ENCODE measurements at places on chromosomes 2 and 18.

- no peak for DNase-seq
These were observed 62.6 kb downstream of the MARCO start for GRCh38 chr2:119004602-119005001.

GRCh38 chr2:231701456-231702373 is 6.6 kb upstream of the PTMA start:
- no peak for DNase-seq

GRCh38 chr2:186726938-186727337 is 33.1 kb downstream of the FAM171B start:
- DNase-seq: no peak

DNA sequence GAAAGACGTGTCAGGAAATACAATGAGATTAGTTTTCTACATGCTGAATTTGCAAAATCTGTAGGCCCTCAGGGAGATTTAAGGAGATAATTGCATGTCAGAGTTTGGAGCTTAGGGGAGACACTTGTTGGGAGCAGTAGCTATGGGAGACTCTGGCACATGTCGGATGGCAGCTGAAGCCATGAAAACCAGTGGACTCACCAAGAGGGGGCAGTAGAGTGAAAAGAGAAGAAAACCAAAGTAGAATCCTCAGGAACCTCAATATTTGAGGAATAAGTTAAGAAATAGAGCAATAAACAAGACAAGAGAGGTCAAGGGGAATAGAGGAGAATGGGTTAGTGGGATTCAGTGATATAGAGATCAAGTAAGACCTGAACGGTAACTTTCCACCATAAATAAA is 24.8 kb downstream of the RUFY4 start:
- DNase-seq: no peak

DNA sequence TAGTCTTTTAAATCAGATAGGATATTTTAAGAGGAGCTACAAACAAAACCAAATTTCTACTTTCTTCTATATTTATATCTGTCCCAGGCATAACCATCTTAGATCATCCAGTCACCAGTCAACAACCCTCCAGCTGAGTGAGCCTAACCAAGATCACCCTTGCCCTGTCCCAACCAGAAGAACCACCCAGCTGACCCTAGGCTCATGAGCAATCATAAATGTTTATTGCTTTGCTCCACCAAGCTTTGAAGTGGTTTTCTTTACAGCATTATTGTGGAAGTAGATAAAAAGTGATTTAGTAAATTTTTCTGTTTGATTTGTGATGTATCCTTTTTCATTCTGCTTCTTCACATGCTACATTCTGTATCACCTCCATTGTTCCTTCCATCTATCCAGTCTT is 167.2 kb upstream of the PIEZO2 start:
- no peak for DNase-seq

DNA sequence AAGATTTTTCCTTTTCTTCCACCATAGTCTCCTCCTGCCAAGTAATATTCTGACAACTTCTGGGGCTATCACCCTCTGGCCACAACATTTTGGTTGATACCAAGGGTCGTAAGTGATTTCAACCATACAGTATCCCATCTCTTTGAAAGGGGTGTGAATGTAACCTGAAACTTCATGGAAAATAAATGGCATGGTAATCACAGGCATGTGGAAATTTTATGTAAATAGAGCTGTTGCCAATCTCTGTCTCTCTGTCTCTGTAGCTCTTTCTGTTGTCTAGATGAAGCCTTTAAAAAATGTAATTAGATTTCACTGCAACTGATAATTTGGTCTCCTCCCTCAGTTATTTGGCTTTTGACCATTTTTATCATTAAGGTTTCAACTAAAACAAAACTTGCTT is 125.6 kb upstream of the RPRM start:
- no peak for DNase-seq

DNA sequence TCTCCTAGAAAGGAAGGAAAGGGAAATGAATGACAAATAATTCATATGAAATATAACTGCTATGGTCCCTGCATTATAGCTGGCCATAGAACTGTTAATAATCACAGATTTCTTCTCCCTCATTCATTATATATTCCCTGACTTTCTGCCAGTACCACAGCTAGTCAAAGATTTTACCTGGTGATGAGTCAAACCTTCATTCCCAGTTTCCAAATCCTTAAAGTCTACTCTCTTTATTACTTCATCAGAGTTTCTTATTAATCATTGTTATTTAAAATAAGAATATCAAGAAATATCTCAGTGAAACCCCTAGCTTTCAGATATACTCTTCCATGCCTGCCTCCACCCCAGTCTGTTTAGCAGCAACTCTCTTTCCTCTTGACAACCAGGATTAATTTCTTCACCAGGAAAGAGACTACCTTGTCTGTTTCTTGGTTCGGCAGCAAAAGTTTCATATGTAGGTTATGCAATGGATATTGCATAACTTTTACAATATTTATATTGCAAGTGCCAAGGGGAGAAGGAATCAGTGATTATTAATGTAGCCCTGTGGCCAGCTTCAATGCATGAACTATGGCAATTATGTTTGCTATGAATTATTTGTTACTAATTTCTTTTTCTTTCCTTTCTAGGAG is 533.8 kb downstream of the FBXO15 start:
- DNase-seq: no peak

- DNase-seq: no peak
These were observed 141.0 kb downstream of the GLI2 start for GRCh38 chr2:120876526-120877280.

DNA sequence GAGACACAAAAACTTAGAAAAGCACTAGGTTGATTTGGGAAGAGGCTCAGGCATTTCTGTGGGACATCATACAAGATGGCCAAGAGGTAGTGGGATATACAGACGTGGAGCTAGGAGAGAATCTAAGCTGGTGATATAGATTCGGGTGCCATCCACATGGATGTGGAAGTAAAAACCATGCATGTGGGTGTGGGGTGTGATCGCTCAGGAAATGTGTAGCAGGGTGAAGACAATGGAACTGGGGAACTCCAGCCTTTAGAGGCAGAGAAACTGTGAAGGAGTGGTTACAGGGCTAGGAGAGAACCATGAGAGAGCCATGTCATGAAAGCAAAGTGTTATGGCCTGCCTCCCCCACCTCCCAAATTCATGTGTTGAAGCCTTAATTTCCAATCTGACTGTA is 43.0 kb upstream of the CTLA4 start:
- DNase-seq: no peak

DNA sequence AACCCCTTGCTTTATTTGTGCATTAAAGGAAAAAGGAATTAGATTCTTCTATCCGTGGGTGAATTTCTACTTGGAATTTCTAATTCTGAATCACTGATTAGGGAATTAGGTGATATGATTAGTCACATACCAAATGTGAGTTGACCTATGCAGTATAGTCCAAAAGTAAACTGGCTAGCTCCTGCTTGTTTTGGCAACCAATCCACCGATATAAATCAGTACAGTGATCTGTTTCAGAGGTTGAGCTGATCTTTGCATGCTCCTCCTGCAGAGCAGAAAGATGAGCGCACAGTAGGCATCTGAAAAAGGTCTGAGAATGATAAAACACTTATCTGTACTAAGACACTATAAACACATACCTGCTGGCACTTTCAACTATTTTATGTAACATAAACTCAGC is 86.6 kb downstream of the LRP1B start:
- DNase-seq: no peak

DNA sequence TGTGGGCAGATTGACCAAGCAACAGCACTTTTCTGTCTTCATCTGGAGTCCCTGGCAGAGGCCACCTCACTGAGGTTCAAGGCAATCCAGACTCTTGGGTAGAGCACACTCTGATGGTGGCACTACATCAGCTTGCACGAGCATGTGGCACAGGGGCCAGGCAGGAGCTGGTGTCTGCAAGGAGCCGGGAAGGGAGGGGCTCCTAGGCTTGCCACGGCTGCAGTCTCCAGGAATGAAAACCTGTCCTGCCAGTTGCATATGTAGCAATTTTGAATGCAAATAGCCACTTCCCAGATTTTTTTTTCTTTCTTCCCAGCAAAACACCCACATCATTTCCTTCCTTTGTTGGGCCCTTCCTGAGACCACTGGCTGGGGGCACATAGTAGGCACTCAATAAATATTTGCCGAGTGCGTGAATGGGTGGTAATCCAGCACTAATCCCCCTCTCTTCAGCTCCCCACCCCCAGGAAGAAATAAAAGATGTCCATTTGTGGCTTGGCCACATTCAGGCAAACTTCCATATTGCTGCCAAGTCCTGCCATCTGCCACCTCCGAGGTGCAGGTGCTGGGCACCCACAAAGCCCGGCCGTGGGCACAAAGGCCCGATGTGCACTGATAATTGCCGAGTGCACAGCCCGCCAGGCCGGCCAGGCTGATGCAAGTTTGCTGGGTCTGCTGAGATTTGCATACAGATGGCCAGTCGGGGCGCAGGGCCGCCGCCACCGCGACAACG is 72.4 kb downstream of the MYCN start:
- DNase-seq: no peak
